GM13976 (cell line): ENCODE measurements at places on chromosomes 1 and 21.

- no peak for DNase-seq
These were observed 35.0 kb downstream of the ZYG11A start for GRCh38 chr1:52877554-52877953.

GRCh38 chr1:245588116-245588639, 433.4 kb downstream of the KIF26B start:
- DNase-seq, result no peak

DNA sequence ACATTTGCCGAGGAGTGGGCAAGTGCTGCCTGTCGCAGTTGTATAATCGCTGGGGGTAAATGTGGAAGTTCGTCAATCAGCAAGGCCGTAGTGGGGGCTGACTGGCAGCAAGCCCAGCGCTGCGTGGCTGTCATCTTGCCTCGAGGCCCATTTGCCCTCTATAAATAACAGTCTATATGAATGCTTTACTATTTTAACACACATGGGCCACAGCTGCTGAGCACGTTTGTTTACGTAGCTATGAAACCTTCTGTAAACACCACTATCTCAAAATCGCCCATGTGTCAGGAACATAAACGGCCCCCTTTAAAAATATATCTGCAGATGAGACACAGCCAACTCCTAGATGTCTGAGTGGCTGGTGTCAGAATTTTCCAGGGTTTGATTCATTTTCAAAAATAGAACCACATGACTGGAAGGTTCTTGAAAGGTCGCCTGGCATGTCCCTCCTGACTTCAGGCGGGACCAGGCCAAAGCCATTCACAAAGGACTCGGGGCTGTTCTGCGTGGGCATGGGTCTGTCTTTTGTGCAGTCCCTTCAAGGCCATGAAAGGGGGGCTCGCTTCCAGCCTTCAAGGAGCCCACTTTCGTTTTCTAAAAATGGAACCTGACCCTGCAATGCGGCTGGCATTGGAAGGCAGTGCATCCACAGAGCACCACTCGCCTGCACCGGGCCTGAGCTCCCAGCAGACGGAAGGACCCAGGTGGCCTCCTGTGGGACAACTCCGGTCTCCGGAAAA, 205.5 kb downstream of the KCNJ6 start:
- no peak for DNase-seq

DNA sequence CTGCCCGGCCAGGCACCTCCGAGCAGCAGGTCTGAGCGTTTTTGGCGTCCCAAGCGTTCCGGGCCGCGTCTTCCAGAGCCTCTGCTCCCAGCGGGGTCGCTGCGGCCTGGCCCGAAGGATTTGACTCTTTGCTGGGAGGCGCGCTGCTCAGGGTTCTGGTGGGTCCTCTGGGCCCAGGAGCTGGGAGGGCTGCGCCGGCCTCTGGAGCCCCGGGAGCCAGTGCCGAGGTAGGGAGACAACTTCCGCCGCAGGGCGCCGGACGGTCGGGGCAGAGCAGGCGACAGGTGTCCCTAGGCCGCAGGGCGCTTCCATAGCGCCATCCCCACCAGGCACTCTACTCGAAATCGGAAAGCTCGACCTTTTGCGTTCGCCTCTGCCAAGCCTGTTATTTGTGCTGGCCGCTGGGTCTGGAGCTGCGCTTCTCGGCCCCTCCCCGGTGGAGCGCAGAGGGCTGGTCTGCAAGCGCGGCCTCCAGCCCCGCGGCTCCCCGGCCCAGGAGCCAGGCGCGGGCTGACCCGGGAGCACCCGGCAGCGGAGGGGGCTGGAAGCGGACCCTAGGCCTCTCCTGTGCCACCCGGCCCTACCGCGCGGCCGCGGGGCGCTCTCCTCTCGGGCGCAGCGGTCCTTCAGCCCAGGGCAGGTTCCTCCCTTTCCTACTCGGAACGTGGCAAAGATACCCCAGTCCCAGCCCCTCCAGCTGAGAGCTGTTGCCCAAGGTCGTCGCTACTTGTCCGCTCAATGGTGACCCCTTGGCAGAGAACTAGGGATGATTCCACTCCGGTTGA, 2.2 kb downstream of the SIM2 start:
- DNase-seq, result peak; percentile 32

- no peak for DNase-seq
These were observed 28.1 kb upstream of the TGFB2 start for GRCh38 chr1:218317061-218317460.

DNA sequence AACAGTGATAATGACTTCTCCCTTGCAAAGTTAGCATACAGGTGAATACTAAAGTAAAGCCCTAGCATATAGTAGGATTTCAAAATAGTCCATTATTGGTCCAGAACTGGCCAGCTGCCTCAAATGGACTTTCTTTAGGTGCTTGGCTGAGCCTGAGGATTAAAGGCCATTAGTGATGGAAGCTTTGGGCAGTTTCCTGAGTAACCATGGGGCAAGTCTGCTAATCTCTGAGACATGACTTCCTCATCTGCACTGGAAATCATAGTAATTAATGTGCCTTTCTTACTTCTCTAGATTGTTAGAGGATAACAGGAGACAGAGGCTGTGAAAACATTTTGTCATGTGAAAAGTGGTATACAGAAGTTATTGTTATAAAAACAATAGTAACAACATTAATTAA, 156.5 kb upstream of the UBE2U start:
- no peak for DNase-seq

DNA sequence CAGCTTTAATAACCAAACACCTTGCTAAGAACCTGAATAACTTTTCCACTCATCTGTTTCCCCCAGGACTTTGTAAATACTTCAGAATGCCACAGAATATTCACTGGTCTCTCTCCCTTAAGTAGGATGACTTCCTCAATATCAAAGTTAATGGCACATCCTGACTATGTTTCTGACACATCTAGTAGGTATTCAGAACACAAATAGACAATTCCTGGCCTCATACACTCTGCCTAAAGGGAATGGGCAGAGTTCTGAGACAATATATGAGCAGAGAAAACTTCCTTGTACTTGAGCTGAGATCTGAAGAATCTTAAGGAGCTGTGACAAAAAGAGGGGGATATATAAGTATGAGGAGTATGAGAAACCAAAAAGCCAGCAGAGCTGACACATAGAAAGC, 34.8 kb downstream of the ANKRD13C start:
- no peak for DNase-seq

DNA sequence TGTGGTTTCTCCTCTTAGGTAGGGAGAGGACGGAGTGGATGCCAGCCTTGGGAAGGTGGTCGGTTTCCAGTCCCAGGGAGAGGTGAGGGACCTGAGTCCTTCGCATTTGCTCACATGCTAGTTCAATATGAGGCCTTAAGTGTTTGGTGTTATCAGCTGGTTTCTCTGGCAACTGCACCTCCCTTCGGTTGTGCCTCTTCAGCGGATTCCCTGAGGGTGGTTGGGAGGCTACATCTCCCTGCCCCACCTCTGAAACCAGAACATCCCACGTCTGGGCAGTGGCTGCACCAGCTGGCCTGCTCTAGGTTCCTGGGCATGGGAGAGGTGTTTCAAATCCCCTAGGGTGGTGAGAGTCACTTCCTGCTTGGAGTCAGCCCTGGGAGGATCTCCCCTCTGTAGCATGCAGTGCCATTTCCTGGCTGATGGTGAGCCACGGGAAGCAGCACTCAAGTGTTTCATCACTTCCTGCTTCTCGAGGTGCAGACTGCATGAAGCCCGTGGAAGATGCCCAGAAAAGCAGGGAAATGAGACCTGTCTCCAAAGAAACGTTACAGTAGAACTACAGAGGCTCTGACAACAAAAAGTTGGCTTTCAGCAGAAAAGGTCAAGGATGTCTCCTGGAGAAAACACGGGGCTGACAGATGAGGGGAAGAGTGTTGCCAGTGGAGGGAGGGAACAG, 4.5 kb downstream of the TMEM125 start:
- peak; percentile 18 for DNase-seq

- no peak for DNase-seq
These were observed 317 bp downstream of the SPAG17 start for GRCh38 chr1:118184739-118185083.

GRCh38 chr1:6342056-6342455, 51.5 kb downstream of the ACOT7 start:
- no peak for DNase-seq

GRCh38 chr1:222877854-222878253, 63.0 kb downstream of the DISP1 start:
- DNase-seq, result no peak

GRCh38 chr1:32311709-32312393, 20.0 kb downstream of the HDAC1 start:
- DNase-seq, result no peak

DNA sequence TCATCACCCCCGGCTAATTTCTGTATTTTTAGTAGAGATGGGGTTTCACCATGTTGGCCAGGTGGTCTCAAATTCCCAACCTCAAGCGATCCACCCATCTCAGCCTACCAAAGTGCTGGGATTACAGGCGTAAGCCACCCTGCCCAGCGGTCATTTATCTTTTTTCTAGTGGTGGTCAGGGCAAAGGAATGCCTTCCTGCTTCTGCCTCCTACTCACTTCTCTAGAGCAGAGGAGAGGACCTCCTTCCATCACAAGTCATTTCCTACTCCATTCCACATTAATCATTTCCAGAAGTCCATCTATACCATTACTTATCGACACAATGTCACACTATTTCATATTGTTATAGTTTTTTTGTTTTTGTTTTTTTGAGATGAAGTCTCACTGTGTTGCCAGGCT, 13.3 kb downstream of the FBXO42 start:
- no peak for DNase-seq

GRCh38 chr1:1536019-1536937, 4.1 kb downstream of the TMEM240 start:
- no peak for DNase-seq

- DNase-seq, result peak; percentile 67
These were observed 462 bp upstream of the TLCD4 start for GRCh38 chr1:95116580-95117206.

DNA sequence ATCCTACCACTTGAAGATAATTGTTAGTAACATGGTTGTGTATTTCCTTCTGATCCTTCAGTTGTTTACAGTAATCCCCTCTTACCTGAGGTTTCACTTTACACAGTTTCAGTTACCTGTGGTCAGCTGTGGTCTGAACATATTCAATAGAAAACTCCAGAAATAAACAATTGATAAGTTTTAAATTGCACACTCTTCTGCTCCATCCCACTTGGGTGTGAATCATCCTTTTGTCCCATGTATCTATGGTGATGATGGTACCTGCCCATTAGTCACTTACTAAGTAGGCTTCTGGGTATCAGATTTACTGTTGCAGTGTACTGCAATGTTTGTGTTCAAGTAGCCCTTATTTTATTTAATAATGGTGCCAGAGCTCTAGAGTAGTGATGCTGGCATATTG, 62.5 kb downstream of the OSBPL9 start:
- DNase-seq, result no peak

GRCh38 chr1:83746234-83746633, 252.7 kb downstream of the TTLL7 start:
- peak; percentile 16 for DNase-seq

DNA sequence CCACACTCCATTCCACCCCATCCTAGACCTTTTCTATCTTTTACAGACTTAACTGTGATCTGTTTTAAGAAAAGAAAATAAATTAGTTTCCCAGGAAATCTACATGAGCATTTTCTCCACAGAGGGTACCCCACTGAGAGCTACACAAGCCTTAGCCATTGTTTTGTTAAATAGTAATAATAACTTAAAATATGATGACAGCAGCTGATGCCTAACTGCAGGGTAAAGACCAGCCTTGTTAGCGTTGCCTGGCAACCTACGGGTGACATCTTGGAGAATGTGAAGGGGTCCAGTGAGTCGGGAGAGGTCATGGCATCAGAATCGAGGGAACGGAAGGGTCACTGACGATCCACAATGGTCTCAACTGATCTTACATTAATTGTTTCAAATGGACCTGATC, 233.2 kb upstream of the PBX1 start:
- no peak for DNase-seq

DNA sequence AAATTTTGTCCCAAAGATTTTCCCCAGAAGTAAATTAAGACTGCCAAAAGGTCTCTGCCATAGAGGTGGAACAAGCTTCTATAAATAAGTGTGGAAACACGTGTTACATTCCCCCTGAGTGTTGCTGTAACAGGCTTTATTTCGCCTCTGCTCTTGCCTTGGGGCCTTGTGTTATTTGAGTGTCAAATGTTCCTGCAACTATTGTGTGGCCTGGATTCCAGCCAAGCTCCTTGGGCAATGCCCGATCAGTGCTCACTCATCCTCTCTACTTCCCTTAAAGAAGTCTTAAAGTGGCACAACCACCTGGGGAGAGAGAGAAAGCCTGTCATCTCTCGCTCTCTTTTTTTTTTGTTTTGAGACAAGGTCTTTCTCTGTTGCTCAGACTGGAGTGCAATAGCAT, 156.7 kb downstream of the NR5A2 start:
- no peak for DNase-seq

DNA sequence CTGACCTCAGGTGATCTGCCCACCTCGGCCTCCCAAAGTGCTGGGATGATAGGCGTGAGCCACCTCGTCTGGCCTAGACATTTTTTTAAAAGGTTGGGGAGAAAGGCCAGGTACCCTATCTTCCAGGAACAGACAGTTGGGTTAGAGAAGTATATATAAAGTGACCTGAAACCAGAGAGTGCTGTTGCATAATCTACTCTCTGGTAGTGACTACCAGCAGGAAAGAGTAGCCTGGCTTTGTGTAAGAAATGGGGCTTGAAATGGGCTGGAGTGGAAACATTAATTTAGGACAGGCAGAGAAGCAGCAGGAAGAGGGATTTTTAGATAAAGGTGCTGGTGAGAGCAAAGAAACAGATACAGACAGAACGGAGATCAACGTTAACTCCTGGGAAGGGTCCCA, 125.8 kb upstream of the HOOK1 start:
- DNase-seq, result no peak

- DNase-seq, result no peak
These were observed 73.3 kb upstream of the ZC3H11B start for GRCh38 chr1:219686171-219686570.

GRCh38 chr1:9265968-9266367, 26.7 kb upstream of the SPSB1 start:
- DNase-seq, result no peak

- DNase-seq, result no peak
These were observed 288.4 kb upstream of the PRMT6 start for GRCh38 chr1:106768077-106768476.

DNA sequence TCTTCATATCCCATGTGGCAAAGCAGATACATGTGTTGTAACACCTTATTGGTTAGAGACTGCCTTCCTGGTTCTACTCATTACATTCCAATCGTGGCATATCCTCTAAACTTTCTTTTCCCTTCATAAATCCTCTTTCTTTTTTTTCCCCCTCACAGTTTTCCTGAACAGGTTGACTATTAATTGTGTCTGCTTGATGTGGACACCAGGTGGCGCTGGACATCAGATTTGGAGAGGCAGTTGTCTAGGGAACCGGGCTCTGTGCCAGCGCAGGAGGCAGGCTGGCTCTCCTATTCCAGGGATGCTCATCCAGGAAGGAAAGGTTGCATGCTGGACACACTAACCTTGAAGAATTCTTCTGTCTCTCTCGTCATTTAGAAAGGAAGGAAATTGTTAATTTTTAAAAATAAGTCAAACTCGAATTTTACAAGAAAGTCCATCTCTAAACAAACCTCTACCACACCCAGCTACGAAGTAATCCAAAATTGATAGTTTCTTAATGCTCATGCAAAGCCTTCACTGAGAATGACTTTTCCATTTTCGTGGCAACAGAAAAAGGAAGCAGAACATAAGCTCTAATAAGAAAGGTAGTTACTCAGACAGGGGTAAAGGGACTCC, 59.4 kb upstream of the ASB17 start:
- DNase-seq, result peak; percentile 41
